Hematopoietic multipotent progenitor cell treated with erythropoietin and hydrocortisone succinate and interleukin-3 and kit ligand, for 6 days (in vitro differentiated cells): ENCODE measurements at places on chromosomes 2 and 18.

DNA sequence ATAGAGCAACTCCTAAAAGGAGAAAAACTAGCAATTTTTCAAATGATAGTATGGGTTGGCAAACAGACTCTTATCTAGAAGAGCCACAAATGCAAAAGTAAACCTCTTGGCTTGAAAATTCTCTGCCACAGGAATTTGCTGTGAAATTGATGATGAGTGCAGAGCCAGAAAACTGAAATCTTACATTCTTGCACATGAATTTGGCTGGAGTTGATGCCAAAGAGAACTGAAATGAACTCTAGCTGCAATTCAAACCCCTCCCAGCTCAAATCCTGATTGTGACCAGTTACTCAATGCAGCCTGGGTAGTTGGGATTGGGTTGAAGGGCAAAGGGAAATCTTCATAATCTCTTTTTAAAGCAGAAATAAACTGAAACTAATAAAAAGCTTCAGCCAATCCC, 266.6 kb downstream of the PDE11A start:
- DNase-seq = no peak

DNA sequence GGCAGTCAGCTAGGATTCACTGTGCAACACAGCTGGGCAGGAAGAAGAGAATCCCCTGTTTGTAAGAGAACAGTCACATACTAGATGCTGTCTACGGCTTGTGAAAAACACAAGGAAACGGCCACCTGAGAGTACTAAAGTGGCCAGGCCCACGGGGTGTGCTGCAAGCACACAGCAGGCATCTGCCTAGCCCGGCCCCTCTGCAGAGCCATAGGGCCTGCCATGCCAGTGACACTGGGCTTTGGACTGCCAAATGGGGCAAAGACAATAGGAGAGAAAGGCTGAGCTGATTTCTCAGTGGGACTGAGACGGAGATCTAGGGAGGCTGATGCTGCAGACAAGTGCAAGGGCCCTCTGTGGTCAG, 10.3 kb downstream of the TUBB6 start:
- no peak for DNase-seq

GRCh38 chr2:32591669-32592463, 36.0 kb upstream of the TTC27 start:
- DNase-seq = peak; percentile 92

- DNase-seq = peak; percentile 25
These were observed 884 bp upstream of the RAPH1 start for GRCh38 chr2:203535784-203536585.

GRCh38 chr18:22286585-22286984, 117.2 kb downstream of the GATA6 start:
- no peak for DNase-seq

GRCh38 chr18:49486134-49486533, 900 bp downstream of the C18orf32 start:
- peak; percentile 32 for DNase-seq

DNA sequence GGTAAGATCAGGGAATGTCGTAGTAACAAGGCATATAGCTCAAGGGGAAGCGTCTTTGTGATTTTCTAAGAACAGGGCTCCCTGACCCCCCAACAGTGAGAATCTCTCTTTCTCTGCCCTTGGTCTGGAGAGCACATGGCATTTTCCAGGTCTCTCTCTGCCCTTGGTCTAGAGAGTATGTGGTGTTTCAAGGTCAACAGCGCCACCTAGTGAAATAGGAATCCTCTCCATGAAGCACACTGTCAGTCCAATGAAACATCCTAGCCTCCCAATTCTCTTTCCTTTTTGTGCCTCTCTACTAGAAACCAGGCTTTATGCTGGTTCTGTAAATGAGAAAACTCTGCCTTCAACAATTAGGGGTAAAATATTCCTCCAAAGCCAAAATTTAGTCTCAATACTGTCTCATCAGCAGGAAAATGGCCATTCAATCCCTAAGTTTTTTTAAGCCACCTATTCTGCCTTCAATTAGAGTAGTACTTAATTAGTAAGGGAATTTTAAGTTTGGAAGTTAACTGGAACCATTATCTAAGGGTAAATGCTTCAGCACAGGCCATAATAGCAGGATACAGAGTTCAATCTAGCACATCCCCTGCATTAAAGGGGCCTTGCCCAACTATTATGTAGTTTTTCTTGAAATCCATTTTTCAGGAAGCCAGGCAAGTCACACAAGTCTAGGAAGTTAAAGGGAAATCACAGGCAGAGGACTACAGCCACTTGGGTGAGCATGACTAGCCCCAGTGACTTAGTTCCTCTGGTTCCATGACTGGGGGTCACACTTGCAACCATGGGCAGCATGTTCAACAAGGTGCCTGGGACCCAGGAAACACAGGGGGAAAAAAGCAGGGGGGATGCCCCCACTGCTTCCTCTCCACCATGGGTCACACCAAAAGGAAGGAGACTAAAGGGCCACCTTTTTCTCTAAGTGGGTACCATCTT, 12.4 kb downstream of the DYM start:
- peak; percentile 90 for DNase-seq

DNA sequence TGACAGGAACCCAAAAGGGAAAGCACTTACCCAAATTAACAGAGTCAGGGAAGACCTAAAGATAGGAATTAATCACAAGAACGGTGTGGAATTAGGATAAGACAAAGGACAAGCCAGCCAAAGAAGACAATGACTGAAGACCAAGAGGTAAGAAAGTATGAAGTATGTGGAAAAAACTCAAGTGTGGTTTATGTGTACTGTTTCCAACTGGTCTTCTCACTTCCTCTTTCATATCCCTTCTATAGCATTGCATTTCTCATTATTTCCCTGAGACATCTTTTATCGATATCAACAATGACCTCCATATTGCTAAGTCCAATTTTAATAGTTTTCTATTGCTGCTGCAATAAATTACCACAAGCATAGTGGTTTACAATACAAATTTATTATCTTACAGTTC, 313.5 kb upstream of the SLC39A10 start:
- DNase-seq = peak; percentile 23

GRCh38 chr18:57353137-57353939, 981 bp downstream of the ST8SIA3 start:
- no peak for DNase-seq

DNA sequence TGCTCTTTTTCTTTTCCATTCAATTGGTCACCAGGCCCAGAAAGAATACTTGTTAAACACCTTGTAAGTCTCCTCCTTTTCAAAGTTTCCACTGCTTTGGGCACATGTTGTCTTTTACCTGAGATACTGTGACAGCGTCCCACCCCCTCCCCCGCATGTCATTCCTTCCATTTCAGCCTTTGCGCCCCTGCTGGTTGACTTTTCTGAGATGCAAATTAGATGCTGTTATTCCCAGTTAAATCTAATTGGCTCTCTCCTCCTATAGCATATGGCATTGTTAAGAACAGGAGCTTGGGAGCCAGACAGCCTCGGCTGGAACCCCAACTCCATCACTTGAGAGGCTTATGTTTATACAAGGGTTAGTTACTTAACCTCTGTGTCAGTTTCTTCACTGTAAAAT, 80.3 kb upstream of the GAREM1 start:
- DNase-seq = no peak

DNA sequence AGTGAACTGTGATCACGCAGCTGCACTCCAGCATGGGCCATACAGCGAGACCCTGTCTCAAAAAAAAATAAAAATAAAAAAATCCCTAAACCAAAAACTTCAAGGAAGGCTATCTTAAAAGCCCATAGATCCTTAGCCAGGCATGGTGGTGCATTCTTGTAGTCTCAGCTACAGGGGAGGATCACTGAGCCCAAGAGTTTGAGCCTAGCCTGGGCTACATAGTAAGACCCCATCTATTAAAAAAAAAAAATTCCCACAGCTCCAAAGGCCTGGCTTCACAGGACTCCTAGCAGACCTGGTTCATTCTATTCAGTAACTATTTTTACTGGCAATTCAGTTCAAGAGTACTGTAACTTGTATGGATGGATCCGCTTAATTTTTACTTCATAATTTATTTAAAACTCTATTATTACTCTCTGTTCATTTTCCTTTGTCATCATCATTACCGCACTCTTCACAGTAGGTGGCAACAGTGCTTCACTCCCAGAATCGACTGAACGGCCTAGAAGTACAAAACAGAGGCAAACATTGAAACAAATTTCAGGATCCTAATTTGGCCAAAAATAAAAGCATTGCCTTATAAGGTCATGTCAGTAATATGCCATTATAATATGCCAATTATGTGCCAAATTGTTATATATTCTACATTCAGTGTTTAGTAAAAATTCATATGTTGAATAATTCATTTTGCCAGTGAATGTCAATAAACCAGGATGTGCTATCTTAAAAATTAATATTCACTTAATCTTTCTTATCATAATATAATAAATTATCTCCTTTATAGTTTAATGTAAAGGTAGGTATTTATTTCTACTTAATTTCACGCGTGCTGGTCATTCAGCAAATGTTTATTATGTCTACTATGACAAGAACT, 14.3 kb upstream of the STAM2 start:
- DNase-seq = peak; percentile 80

DNA sequence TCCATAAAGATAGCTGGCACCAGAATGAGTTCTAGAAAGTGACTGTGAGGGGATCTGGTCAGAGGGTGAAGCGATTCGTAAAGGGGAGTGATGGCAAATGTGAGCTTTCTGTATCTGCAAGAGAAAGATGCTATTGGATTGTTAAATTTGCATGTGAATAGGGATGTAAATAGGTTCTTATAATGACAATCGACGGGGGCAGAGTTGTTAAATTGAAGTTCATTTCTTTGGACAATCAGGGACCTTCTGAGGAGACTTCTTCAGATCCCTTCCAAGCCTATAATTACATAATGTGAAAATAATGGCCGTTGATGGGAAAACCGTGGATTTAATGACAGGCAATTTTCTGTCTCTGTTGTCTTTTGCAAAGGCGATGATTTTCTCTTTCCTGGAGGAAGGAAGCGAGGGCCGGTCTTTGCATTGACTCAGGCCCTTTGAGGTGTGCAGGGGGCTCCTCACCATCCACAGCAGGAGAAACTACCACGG, 52.2 kb upstream of the TMEM18 start:
- no peak for DNase-seq

DNA sequence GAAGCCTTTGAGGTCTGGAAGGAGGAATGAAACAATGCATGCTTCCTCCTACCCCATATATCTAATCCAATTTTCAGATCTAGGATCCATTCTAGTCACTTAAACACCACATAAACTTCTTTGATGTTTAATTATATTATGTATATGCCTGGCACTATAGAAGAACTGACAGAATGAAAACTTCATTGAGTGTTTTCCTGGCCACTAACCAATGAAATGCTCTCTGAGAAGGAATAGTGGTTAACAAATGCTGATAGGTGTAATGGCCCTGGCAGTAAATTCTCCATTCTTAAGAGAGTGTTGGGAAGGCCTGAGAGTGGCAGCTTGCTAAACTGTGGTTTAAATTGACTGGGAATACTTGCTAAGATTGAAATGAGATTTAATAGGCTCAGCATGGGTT, 710.0 kb downstream of the LRRTM4 start:
- DNase-seq = no peak

- DNase-seq = no peak
These were observed 33.6 kb downstream of the TTC32 start for GRCh38 chr2:19868224-19868623.

DNA sequence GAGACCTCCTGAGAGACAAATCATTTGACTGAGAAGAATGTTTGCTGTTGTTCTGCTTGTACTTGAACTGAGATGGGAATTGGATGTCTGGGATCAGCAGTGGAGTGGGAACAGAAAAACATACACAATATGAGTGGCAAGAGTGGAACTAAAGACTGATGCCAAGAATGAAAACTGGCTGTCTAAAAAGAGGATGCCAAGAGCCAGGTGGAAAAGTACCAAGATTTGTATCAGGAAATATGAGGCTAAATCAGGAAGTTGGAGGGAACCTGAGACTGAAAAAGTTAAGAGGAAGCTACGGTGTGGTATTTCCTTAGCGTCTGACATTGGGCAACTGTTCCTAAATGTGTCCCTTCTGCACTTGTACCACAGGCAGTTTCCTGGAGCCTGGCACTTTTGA, 440.9 kb upstream of the CELF4 start:
- no peak for DNase-seq

DNA sequence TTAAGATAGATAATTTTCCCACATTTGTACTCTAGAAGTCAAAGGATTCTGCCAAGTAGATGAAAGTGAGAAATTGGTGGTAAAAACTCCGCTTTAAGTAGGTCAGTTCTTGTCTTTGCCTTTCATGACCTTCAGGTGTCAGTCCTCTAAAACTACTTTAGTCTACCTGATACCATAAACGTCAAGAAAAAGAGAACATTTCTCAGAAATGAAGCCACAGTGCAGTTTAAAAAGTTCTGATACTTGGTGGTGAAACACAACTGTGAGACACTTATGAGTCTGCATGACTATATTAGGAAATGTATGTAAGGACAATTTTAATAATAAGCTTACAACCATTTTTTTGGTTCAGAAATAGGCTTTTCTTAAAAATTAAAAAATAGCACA, 583.3 kb downstream of the SATB2 start:
- no peak for DNase-seq

GRCh38 chr2:133331436-133331835, 236.8 kb downstream of the NCKAP5 start:
- DNase-seq = no peak

DNA sequence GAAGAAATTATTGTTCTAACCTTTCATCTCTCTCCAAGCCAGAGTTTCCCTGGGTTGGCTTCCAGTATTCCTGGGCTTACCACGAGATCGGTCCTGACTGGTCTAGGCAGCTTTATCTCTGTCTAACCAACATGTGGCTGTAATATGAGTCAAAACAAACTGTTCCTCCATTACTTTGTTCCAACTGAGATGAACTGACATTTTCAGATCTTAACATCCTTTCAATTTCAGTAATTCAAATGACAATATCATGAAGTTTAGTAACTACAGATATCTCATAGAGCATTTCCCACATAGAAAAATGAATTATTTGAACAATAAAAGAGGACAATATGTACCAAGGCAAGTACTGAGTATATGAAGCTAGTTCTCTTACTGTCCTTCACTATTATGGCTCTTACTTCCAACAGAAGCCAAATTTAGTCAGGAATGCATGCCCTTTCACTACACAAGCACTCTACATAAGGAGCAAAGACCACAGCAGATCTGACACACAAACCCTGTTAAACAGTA, 15.5 kb downstream of the SLC25A12 start:
- DNase-seq = peak; percentile 37

DNA sequence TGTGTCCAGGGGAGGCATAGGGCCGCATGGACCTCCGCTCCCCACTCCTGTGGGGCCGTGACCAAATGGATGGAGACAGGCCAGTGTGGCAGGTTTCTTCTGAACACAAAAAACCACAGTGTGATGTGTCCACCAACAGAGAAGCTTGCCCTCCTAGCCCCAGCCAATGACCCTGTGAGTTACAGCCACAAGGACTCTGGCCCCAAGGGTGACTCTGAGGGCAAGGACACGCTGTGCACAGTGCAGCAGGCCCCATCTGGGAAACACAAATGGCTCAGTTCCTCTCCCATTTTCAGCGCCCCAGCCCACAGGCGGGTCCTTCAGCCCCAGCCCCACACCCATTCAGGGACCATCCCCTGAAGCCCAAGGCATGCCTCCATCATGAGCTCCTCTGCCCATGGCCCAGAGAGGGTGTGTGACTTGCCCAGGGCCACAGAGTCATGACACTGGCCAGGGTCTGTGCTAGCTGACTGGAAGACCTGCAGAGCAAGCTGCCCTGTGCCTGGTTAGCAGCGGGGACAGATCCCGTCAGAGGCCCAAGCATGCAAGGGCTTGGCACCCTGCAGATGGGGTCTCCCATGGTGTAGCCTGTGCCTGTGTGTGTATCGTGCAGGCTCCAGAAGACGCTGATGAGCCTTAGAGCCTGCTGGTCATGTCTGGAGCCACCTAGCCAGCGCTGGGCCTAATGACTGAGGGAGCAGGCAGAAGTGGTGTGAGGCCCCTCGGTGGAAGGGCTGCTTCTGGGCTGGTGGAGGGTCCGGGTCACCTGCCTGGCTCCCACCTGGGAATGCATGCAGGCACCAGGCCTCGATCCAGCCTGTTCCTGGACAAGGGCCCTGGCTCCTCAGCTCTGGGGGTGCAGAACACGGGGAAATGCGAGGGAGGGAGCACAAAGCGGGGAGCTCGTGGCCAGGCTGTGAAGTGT, 47.7 kb downstream of the HS6ST1 start:
- DNase-seq = no peak
